Stimulated activated CD8-positive, alpha-beta memory T cell treated with anti-CD3 and anti-CD28 coated beads, Interleukin-12 subunit alpha, Interleukin-12 subunit beta, amount 100 ng/mL, for 4 hours (primary cell): ENCODE measurements at places on chromosomes 4 and X.

- no peak for DNase-seq
These were observed 543.5 kb downstream of the GABRG1 start for GRCh38 chr4:45580334-45580733.

DNA sequence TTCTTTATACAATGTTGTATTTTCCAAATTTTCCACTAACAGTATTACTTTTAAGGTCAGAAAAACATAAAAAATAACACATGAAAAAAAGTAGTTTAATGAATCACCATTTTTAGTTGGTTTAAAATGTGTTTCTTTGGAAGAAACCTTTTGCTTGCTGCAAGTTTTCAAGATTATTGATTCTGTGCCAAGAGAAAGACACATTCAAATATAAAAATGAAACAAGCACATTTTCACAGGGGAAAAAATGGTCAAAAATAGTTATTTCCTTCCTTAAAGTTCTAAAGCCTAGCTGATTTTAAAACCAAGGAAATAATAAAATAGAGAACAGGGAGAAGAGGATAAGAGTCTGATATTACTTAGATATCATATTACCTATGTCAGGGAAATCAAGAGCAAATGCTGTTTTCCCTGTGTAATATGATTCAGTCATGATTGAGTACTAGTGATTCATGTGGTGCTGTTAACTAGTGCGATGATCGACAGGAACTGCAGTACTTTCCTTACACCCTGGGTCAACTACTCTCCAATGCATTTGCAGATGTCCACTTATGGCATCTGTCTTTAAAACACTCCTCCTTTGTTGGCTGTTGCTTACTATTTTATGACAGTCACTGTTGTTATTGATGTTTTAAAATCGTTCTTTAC lies 103.8 kb downstream of the CAMK2D start:
- no peak for DNase-seq

DNA sequence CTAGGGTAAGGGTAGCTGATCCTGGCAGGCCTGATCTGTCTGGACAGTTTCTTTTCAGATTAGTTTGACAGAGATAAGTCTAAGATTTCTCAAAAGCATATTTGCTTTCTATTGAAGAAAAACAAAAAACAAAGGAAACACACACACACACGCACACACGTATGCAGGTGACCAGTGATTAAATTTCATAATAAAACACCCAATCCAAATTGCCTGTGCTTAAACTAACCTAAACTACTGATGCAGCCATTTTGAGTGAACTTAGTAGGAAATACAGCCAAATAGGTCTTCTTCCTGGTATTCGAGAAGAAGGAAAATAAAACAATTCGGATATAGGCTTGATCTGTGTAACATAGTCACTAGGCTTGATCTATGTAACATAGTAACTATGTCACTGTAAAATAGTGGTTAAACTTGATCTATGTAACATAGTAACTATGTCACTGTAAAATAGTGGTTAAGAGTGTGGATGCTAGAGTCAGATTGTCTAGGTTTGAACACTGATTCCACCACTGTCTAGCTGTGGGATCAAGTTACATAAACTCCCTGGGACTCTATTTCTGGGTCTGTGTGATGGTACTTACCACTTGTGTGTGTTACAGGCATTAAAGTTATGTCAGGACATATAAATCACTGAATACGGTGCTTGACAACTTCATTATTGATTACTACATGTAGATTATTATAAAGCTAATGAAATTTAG lies 9.8 kb upstream of the CCNG2 start:
- no peak for DNase-seq

DNA sequence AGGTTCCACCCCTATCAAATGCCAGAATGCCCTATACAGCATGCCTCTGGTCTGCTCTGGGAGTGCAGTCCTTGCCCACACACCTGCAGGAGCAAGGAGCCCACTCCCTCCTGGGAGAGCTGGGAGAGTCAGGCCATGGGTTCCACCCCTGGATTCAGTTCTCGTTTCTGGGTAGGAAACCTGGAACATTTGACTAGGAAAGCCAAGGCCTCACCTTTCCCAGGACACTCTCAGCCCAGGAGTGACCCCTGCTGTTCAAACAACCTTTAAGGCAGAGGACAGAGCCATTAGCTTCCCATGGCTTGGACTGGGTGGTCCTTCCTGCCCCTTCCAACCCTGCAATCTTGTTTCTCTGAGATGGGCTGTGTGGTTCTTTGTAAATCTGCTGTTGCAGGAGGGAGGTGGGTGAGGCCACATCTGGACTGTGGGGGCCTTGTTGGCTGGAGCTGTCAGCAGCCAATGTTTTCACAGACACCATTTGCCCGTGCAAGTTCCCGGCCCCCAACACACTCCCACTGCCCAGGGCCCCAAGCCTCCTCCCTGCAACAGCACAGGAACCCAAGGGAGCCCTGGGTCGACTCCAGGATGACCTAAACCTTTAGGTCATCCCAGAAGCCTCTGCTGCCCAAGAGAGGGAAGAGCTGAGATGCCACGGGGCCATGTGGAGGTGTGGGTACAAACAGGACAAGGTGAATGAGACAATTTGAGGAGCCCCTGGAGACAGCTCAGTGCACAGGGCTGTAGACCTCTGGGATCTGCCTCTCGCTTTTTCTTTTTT lies 104.4 kb downstream of the PJA1 start:
- DNase-seq, result no peak

DNA sequence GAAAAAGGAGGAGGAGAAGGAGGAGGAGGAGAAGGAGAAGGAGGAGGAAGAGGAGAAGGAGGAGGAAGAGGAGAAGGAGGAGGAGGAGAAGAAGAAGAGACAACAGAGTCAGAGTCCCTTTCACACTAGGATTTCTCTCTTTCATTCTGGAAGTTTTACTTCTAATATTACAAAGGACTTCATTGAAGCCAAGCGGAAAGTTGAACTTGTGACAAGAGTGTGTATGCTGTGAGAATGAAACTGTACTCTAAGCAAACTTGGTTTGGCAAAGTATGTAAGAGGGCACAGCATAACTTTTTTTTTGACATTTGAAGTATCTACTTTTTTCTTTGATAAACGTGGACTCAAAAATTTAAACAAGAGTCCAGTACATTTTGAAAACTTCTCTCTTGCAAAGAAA lies 48.0 kb downstream of the CXCL8 start:
- no peak for DNase-seq

GRCh38 chr4:183968502-183968901 lies 63.4 kb downstream of the STOX2 start:
- no peak for DNase-seq

- DNase-seq, result no peak
These were observed 34.6 kb downstream of the PRPS2 start for GRCh38 chrX:12825801-12826200.
